ENCODE measurements at places on chromosomes 5 and 9. TPM values are rescaled to one million over a fixed set of nuclear protein-coding genes. Genes with fewer than 3 reads are reported as not detected.

Gene RGS7BP
- 1.5 TPM for total RNA-seq

Gene PTGES
- total RNA-seq, result 5.0 TPM

Gene ALDH1A1
- total RNA-seq, result 452 TPM

Gene CER1
- total RNA-seq, result not detected

Gene THBS4
- 1.5 TPM for total RNA-seq

Measured in mucosa of gallbladder (tissue), 1 donor.